T47D (cell line): ENCODE measurements at places on chromosomes 5 and 9.
A peak's percentile ranks its signal among the peaks of the same experiment; 100 is the strongest.

GRCh38 chr5:6705959-6706358, 7.3 kb upstream of the TENT4A start:
- peak; percentile 35 for DNase-seq

DNA sequence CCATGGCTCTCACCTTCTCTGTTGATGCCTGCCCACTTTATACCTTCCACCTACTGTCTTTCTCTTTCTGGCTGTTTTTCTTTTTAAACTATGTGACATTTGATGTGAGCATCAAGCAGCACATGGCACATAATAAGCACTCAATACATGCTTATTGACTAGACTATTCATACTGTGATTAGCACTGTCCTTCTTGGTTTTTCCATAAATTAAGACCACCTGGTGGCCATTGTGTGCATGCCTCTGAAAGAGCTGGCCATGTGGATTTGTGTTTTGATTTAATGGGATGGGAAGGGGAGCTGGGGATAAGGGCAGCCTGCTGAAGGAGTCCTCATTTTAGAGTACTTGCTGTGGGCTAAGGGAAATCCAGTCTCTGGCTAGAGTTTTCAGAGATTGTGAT, 79.4 kb downstream of the ARHGEF28 start:
- DNase-seq, result no peak

DNA sequence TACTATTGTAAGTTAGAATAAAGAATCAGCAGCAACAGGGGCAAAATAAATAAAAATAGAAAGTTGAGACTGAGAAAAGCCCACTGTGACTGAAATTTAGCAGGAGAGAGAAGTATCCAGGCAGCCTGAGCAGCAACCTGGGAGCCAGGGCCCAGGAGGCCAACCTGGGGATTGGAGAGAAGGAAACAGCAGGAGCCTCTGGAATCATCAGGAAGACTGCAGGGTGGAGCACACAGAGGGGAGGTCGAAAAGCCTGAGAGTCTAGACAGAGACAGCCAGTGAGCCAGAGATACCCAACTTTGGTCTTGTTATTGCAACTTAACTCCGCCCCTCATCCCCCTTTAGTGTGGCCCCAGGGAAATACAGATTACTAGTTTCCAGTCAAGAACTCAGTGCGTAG, 98.6 kb downstream of the SLC1A3 start:
- no peak for DNase-seq

GRCh38 chr5:151047814-151048425, 27.5 kb downstream of the GPX3 start:
- DNase-seq, result no peak

DNA sequence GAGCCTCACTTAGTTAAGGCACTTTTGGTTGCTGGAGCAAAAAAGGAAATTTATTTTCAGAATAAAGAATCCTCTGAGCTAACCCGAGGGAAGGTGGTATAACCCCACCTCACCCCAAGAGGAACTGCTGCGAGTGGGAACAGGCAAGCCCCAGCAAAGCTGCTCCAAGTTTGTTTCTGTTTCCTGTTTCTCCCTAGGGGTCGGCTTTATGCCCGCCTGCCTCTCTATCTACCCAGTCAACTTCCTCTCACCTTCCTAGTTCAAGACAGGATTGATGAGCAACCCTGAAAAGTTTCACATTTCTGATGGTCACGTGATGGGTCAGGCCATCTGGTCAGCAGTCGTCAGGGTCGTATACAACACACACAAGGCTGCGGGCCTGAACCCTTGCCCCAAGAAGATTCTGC, 31.1 kb downstream of the TRIO start:
- no peak for DNase-seq

GRCh38 chr9:121568343-121569265, 69.0 kb upstream of the GGTA1 start:
- no peak for DNase-seq

DNA sequence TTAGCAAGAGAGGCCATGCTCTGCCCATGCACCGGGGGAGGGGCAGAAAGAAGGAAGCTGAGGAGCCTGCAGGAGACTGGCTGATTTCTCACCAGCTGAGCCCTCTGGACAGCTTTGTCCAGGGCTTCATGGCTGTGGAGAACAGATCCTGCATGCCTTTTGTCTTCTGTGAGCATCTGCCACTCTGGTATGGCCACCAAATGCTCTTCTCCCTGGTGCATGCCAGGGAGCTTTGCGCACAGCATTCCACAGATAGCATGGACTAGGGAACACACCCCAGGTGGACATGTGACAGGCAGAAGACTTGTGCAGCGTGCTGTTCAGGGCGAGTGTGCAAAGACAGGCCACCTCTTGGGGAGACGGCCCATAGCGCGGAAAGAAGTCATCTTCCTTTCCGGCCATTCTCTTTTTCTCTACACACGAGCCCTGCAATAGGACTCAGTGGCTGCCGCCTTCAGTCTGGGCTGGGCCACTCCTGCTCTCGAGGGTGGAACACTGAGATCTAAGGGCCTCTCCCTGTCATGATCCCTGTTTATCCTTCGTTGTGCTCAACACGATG, 56.7 kb downstream of the GADD45G start:
- DNase-seq, result peak; percentile 66

DNA sequence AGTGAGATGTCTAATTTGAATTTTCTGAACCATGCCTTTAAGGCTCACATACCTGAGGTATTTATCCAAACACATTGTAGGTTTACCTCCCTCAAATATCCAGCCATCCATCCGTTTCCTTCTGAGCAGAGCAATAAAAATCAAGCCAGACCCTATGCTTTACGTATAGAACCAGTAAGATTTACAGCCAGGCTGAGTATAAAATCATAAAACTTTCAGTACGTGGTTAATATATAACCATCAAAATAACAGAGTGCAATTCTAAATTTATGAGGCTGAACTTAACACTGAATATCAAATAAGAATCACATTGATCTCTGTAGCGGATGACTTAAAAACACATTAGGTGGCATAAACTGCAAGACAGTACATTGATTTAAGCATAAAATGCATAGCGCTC, 877.9 kb upstream of the WWC1 start:
- no peak for DNase-seq

DNA sequence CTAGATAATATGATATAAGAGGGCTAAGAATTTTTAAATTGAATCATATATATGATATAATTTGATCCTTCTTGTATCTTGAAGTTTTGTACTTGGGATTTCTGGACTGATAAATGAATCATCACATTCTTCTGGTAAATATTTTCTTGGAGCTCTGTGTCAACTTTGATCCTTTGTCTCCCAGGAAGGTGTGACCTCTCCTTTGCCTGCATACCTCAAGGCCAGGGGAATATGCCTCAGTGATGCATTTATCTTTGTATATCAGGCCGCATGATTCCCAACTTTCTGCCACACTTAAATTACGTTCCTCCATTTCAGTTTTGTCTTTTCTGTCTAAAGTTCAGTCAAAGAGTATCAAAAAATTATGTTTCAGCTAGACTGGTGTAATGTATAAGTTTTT, 101.2 kb downstream of the NLN start:
- no peak for DNase-seq

GRCh38 chr5:14532180-14532579, 49.4 kb upstream of the OTULINL start:
- DNase-seq, result no peak

GRCh38 chr5:135391116-135391868, 7.7 kb downstream of the MACROH2A1 start:
- no peak for DNase-seq

DNA sequence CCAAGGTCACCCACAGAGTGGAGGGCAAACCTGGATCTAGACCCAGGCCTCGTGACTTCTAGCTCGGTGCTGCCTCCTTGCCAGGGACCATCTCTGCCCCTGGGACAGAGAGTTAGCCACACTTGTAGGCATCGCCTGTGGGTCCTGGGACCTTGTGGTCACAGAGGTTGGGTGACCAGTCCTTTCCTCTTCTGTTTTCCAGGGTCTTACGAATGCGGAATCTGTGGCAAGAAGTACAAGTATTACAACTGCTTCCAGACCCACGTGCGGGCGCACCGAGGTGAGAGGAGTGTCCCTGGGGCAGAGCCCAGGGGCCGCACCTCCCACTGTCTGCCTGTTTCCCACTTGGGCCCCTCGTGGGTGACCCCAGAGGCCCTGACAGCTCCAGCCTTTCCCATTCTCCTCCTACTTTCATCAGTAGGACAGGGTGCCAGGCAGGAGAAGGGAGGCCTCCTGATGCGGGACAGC, 76.3 kb downstream of the AMBP start:
- DNase-seq, result no peak

DNA sequence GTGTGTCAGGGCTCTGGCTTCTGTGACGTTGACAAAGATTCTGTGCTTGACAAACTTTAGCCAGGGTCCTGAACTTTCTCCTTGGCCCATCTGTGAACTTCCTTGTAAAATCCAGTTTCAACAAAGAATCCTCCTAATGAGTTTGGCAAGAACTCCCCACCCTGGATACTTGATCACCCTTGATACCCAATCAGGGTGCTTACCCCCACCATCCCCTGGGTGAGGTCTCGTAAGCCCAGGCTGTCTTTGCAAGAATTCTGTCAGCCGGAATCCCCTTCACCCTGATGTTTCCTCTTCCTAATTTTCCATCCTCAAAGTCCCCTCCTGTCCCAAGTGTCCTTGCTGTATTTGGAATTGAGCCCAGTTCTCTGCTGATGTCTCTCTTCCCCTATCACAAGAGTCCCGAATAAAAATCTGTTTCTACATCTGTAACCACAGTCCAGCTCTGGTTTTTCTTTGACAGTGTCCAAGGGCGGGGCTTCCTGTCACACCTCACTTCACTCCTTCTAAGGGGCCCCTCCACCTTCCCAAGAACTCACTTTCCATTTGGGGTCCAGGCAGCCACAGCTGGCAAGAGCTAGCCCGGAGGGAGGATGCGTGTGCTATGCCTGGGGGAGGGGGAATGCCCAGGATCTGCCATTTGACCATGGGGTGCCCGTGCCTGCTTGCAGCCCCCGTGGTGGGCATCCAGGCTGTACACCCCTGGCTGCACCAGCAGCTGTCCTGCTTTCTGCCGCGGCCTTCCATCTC, 2.7 kb upstream of the CARD19 start:
- no peak for DNase-seq

GRCh38 chr5:31516802-31517201, 15.1 kb downstream of the DROSHA start:
- DNase-seq, result no peak

- DNase-seq, result no peak
Measured at GRCh38 chr5:77259476-77259875, 49.0 kb downstream of the PDE8B start.

GRCh38 chr5:35470866-35471265, 146.8 kb upstream of the SPEF2 start:
- no peak for DNase-seq

DNA sequence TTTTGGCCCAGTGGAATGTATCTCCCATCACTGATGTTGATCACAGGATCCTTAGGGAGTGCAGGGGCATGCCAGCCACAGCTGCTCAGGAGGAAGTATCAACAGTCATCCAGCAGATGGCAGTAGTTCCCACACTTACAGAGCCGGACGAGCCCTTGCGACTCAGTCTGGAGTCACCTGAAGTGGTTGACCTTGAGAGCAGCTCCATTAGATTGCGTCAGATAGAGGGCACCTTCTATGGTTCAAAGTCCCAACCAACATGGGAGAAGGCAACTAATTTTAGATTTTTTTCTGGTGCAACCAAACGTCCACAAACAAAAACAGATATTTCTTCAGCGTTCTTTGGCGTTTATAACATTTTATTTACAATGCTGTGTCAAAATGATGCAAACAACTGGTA, 124.5 kb downstream of the EGFLAM start:
- DNase-seq, result peak; percentile 84

GRCh38 chr5:145937432-145938250, 1.3 kb downstream of the SH3RF2 start:
- DNase-seq, result peak; percentile 58

DNA sequence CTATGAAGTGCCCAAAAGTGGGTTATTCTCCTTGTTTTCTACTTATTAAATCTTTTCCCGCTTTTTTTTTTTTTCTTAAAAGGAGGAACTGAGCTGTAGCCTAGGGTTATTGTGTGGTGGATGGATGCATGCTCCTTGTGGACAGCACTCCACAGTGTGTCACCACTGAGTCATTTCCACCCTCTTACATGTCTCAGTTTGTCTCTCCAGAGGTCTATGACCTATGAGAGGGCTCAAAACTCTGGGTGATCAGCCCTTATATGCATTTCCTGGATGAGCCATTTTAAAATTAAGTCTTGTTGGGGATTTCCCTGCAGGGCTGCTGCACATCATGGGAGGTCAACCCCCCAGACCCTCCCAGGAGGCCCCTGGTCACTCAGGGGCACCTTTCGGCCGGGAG, 102.2 kb upstream of the MOCS2 start:
- DNase-seq, result no peak

DNA sequence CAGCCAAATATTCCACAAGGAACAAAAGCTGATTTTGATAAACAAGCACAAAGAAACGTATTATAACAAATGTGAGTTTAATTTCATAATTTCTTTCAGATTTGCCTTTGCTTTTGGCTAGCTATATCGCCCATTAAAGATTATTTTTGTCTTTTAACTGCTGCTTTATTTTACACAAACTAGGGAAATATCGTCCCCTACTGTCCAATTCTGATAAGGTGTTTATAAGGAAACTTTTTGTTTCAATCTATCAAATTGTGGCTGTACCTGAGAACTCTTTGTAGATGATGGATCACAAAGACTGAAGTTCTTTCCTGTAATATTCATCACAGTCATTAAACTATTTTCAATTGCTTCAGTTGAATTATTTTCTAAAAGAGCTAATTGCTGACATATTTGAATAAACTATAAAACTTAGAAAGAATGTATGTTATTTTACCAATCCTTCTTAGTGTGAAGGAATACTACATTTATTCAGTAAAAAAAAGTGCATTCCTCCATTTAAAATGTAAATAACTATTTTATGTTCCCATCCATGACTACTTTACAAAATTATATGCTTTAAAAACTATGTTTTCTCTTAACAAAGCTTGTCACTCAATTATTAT, 431.3 kb upstream of the ITGA1 start:
- no peak for DNase-seq

DNA sequence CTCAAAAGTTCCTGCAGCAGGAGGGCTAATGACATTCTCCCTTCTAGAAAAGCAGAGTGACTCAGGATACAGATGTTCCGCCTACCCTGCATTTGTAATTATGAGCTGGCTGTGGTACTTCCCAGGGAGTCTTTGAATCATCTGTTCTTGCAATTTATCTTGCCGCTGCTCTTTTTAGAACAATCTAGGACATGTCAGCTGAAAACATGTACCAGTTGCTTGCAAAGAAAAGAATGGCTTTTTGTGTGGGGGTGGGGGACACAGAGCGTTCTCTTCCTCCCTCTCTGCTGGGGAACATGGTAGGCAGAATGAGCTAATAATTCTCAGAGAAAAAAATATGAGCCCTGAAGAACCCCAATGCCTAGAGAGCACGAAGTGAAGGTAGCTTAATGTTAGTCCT, 51.7 kb upstream of the TUT7 start:
- no peak for DNase-seq

DNA sequence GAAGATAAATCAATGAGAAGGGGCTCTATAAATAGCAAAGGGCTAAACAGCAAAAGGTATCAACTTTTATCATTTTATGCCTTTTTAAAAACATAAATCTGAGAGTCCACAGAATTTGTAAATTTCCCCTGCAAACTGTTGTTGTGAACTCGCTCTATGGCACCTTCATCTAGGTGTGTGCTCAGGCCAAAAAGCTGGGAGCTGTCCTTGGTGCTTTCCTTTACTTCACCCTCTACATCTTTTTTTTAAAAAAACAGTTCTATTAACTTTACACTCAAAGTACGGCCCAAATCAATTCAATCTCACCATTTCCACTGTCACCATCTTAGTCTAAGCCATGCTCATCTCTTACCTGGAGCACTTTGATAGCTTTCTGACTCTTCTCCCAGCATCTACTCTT, 108.2 kb upstream of the GPR151 start:
- DNase-seq, result peak; percentile 26

GRCh38 chr9:95726756-95727155, 148.7 kb upstream of the ERCC6L2 start:
- peak; percentile 54 for DNase-seq
